ENCODE measurements at places on chromosomes 2 and 18.

DNA sequence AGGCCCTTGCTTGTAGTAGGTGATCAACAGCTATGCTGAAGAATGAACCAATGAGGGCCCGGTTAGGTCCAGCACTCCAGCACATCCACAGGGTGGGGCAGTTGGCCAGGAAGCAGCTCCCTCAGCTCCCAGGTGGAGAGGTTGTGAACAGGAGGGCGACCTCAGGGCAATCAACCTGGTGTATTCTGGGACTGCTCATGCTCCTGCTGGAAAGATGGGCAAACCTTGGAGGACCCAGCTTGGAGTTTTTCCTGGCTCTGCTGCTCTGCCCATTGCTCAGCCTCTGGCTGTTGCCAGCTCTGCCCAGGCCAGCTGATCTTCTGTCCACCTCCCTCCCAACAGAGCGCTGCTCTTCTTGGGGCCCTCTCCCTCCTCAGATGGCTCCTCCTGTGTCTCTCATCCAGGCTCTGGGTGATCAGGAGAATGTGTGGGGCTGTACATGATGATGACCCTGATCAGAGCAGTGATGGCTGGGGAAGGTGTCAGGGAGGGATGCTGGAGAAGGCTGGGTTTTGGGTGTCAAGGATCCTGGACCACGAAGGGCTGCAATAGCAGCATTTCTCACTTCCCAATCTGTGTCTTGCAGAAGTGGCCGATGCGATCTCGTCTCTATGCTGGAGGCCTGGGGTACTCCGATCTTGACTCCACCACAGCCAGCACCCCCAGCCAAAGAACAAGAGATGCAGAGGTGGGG lies 3.4 kb downstream of the TCF23 start:
- no peak for DNase-seq

DNA sequence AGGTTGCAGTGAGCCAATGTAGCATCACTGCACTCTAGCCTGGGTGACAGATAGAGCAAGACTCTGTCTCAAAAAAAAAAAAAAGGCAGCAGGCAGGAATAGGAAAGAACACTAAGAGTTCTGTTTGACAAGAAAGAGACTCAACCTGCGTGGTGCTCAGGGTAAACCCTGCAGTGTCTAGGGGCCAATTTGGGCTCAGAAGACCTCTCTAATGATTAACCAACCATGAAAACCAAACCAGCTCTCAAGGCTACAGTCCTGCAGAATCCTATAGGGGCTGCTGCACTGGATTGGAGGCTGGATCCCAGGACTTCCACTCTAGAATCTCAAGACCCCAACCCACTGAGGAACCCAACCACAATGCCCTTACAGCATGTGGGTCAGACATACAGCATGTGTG lies 2.4 kb downstream of the TRABD2A start:
- DNase-seq = no peak

GRCh38 chr18:58180738-58181353 lies 136.8 kb downstream of the NEDD4L start:
- DNase-seq = peak; percentile 25

GRCh38 chr2:17422061-17422460 lies 96.2 kb downstream of the RAD51AP2 start:
- no peak for DNase-seq

DNA sequence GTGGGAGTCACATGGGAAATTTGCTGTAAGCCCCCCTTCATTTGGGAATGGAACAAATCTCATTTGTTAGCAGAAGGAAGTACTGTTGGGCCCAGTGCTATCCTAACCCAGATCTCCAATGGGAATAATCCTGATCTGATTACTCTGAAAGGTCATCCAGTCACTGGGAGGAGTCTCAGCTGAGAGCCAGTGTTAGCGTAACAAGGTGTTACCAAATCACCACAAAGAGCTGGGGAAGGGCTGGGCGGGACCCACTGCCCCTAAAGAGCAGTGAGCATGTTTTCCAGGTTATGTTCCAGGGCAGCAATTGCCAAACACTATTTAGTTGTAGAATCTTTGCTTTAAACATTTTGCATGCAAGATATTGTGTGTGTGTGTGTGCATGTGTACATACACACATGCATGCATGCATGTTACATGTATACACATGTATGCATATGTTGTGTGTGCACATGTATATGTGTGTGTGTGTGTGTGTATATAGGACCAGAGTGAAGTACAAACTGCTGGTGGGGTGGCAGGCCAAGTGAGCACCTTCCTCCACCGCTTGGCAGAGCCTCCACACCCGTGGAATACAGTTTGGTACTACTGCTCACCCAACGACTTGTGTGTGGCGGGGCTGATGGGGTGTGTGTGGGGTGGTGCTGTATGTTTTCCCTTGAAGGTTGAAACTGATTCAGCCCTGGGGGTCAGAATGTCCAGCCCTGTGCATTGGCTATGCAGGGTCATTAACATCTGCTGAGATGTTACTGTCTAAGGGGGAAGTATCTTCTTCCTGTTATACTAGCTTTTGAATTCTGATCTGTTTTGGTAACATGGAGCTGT lies 15.2 kb downstream of the INPP5D start:
- DNase-seq = no peak

- no peak for DNase-seq
These were observed 32.6 kb downstream of the MYO7B start for GRCh38 chr2:127568128-127568527.

All from tibial nerve (tissue), 4 donors.